Stimulated activated CD4-positive, alpha-beta T cell treated with anti-CD3 and anti-CD28 coated beads, Interleukin-12 subunit alpha, Interleukin-12 subunit beta, amount 100 ng/mL, for 4 hours (primary cell): ENCODE measurements at places on chromosomes 4 and X.

- no peak for DNase-seq
Measured at GRCh38 chr4:61195101-61195500, 5.0 kb upstream of the ADGRL3 start.

- DNase-seq, result no peak
Measured at GRCh38 chr4:143654571-143654970, 45.9 kb downstream of the FREM3 start.

DNA sequence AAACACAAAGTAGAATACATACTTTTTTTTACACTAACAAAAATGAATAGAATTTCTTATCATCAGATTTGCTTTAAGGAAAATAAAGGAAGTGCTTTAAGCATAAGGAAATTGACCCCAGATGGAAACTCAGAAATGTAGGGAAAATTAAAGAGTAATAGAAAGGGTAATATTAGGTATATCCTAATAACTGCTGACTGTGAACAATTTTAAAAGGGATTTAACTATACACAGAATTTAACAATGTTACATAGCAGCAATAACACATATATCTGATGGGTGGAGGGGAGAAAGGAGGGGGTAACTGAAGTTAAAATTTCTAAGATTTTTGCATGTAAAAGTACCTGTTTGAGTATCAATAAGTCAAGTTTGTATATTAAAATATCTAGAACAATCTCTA is 8.6 kb downstream of the CDKL2 start:
- no peak for DNase-seq

- DNase-seq, result no peak
Measured at GRCh38 chr4:100372432-100372831, 145.4 kb downstream of the EMCN start.

GRCh38 chr4:124423160-124423559 is 289.4 kb downstream of the ANKRD50 start:
- DNase-seq, result no peak

DNA sequence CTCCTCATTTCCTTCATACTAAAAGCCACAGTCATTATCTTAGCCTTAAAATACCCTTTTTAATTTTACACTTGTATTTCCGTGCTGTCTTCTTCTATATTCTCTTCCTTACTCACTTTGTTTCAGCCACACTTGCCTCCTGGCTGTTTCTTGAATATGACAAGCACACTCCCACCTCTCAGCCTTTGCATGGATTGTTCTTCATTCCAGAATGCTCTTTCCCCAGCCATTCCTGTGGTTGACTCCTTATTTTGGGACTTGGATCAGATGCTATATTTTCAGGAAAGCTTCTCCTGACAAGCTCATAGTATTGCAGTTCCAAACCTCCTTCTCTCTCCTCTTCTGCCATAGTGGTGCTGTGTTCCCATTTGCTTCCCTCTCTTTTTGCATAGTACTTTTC is 291.3 kb downstream of the PDHA2 start:
- no peak for DNase-seq

DNA sequence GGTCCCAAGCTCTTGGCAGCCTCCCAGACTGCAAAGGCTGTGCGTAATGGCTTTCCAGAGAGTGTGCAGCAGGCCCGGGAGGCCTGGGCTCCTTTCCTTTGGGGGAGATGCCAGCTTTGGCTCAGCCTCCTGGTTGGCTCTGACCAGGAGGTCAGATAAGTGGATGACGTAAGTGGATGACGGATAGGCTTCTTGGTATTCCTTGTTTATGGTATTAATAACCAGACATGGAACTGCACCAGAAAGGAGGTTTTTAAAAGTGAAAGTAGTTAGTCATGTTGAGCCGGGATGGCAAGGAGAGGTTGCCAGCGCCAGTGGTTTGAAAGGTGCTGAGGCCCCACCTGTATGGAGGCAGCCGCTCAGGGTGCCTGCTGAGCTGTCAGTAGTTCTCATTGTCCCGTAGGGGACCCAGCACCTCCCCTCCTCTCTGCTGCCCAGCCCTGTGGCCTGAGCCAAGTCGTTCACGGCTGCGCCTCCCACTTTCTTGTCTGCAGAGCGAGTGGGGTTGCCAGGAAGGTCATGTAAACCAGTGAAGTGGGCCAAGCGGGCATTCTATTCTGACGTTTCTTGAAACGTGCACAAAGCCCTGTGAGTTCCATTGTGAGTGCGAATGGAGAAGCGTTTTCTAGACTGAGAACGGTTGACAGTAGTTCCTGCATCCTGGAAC is 28.7 kb upstream of the STOX2 start:
- no peak for DNase-seq

GRCh38 chr4:3387943-3388361 is 53.8 kb upstream of the HGFAC start:
- no peak for DNase-seq

DNA sequence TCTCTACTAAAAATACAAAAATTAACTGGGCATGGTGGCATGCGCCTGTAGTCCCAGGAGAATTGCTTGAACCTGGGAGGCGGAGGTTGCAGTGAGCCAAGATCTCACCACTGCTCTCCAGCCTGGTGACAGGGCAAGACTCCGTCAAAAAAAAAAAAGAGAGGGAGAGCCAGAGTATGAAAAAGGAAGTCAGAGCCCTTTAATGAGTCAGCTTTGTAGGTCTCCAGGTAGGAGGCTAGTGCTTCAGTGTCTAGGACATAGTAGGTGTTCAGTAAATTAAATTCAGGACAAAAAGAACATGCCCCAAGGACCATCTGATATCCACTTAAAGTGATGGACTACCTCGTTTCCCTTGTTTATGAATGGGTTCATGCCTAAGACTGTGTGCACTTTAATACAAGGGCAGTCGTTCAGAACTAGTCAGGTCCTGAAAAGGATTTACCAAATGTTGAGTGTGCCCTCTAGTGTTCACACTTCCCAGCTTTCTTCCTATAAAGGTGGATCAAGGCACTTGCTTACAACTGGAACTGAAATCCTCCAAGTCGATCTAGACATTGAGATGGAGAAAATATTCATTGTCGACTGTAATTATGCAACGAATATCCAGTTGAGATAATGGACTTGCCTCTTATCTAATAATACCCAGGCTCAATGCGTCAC is 29.0 kb downstream of the F9 start:
- no peak for DNase-seq

GRCh38 chr4:183469936-183470335 is 25.5 kb downstream of the CDKN2AIP start:
- DNase-seq, result no peak

DNA sequence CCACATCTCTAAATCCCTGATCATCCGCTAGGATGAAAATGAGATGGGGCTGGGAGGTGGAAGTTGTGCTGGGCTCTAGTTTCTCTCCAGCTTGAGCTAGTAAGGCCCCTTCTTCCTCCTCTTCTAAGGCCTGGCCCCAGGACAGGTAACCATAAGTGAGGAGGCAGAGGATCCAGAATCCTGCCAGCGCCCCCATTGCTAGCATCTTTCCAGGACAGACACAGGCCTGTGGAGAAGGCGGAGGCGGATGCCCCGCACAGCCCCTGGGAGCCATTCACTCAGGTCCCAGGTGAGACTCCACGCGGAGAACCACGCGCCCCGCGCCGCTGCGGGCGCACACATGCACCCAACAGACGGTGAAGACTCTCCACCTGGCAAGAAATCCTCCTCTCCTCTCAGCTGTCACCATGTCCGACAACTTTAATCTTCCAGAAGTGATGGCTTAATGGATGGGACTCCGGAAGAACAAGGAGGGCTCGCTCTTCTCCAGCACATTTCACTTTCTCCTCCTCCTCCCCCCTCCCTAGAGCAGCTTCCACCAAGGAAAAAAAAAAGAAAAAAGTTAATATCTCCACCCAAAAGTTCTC is 793 bp downstream of the ARSJ start:
- DNase-seq, result no peak

DNA sequence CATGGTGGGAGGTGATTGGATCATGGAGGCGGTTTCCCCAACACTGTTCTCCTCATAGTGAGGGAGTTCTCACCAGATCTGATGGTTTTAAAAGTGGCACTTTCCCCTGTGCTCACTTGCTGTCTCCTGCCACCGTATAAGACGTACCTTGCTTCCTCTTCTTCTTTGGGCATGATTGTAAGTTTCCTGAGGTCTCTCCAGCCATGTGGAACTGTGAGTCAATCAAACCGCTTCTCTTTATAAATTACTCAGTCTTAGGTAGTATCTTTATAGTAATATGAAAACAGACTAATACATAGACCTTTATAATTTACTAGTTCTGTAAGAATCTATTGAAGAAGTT is 82.5 kb upstream of the PITX2 start:
- DNase-seq, result no peak

- DNase-seq, result no peak
Measured at GRCh38 chrX:83508006-83508405, at the start of gene POU3F4. Gene POU3F4, plus strand, starts transcription at chrX:83508290. Its CDS starts 35 bp downstream, at chrX:83508325.

GRCh38 chrX:148290931-148291330 is 209.5 kb upstream of the AFF2 start:
- no peak for DNase-seq

- DNase-seq, result no peak
Measured at GRCh38 chr4:150108691-150109090, 30.4 kb downstream of the DCLK2 start.

DNA sequence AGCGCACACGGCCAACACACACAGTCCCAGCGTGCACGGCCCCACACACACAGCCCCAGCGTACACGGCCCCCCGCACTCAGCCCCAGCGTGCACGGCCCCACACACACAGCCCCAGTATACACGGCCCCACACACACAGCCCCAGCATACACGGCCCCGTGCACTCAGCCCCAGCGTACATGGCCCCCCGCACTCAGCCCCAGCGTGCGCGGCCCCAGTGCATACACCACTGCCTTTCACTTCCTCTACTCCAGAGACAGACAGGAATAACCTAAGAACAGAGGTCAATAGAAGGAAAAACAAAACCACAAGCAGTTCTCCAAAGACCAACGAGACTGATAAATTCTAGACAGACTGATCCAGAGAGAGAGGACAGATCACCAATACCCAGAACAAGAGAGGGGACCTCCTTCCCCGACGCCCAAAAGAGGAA is 17.1 kb downstream of the GAK start:
- no peak for DNase-seq

- no peak for DNase-seq
Measured at GRCh38 chr4:125994024-125994423, 679.3 kb downstream of the FAT4 start.

DNA sequence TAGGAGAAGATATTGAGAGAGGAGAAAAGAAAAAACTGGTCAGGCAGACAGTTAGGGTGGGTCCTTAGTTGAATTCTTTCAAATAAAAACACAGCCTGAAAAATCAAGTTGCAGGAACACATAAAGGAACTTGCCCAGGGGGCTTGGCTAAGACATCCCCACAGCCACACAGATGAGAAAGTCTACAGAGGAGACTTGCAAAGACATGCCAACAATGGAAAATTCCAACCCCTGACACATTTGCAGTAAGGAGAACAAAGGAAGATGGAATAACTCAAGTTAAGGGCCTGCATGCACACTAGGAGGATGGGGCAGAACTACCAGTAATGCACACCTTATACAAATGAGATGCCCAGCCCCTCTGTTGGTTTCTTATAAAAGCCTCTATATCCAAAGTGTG is 197.6 kb downstream of the CPXCR1 start:
- no peak for DNase-seq

DNA sequence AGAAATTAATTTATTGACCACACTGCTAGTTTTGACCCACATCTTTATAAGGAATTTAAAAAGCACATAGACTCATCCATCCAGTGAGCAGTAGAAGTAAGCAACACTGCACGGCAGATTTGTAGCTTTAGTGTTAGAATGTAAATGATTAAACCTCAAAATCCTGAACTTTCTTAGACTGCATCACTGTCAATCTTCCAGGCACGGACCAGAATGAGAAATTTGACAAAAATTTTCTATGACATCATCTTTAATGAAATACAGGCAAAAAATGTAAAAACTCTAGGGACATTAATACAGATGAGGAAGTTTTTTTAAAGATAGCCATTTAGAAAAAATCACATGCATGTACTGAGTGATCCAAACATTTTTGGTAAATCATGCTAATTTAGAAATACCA is 29.2 kb downstream of the NLGN4X start:
- no peak for DNase-seq

- DNase-seq, result no peak
Measured at GRCh38 chrX:72146527-72146926, 14.8 kb upstream of the RTL5 start.

- no peak for DNase-seq
Measured at GRCh38 chrX:446245-446644, 59.5 kb upstream of the PPP2R3B start.

DNA sequence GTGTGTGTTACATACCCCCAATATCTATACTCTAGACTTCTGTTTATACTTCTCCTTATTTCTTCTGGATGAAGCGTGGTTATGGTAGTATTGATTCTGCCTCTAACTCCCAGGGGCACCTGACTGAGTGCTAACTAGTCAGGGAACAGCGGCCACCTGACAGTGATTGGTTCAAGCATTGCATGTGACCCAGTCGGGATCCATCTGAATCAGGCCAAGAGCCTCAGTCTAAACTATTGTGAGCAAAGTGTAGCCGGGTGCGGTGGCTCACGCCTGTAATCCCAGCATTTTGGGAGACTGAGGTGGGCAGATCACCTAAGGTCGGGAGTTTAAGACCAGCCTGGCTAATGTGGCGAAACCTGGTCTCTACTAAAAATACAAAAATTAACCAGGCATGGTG is 10.0 kb downstream of the CCDC110 start:
- no peak for DNase-seq

DNA sequence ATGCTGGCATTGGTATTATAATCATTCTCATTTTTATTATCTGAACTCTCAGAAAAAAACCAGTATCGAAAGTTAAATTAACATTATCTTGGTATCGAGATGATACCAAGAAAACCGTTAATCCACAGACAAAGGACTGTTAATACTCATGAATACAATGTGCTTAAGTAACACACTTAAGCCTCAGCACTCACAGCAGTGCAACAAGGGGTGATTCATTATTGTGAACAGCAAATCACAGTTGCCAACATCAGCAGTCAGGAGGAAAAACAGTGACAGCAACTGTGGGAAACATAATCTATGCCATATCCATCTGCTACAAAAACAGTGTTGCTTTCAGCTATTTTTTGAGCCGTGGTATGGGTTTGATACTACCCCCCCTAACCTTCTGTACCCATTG is 210.9 kb upstream of the ATOH1 start:
- no peak for DNase-seq

- no peak for DNase-seq
Measured at GRCh38 chrX:86263526-86263925, 115.3 kb downstream of the DACH2 start.

GRCh38 chrX:39507034-39507433 is 590.7 kb downstream of the BCOR start:
- no peak for DNase-seq

DNA sequence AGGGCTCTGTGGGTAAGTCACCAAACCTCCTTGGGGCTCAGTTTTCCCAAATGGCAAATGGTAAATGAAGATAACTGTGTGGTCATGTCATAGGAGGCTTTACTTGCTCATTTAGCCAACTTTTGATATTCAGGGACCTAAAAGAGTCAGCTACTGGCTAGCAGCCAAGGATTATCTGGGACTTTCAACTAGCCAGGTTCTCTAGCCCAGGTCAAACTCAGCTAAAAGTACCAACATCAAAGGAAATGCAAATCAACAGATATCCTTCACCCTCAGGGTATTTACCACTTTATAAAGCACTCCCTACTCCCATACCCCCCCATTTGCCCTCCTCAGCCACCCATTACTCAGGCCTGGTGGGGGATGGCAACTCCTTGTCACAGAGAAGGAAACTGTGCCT is 7.5 kb downstream of the AMER1 start:
- DNase-seq, result no peak

GRCh38 chr4:99324979-99325378 is 3.8 kb upstream of the ADH1B start:
- no peak for DNase-seq

GRCh38 chr4:125428832-125429231 is 114.1 kb downstream of the FAT4 start:
- DNase-seq, result no peak
